ENCODE measurements at places on chromosomes 2 and 18.

DNA sequence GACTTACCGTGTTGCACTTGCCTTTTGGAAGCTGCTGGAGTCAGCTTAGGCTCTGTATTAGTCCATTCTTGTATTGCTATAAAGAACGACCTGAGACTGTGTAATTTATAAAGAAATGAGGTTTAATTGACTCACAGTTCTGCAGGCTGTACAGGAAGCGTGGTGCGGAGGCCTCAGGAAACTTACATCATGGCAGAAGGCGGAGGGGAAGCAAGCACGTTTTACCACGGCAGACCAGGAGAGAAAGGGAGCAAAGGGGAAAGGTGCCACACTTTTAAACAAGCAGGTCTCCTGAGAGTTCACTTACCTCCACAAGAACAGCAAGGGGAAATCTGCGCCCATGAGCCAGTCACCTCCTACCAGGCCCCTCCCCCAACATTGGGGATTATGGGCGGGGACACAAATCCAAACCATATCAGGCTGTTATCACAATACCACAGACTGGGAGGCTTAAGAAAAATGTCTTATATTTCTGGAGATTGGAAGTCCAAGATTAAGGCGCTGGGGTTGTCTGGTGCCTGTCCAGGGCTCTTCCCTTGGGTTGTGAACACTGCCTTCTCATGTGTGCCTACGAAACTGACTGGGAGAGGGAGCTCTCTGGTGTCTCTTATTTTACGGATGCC, 3.6 kb upstream of the D2HGDH start:
- DNase-seq = no peak

DNA sequence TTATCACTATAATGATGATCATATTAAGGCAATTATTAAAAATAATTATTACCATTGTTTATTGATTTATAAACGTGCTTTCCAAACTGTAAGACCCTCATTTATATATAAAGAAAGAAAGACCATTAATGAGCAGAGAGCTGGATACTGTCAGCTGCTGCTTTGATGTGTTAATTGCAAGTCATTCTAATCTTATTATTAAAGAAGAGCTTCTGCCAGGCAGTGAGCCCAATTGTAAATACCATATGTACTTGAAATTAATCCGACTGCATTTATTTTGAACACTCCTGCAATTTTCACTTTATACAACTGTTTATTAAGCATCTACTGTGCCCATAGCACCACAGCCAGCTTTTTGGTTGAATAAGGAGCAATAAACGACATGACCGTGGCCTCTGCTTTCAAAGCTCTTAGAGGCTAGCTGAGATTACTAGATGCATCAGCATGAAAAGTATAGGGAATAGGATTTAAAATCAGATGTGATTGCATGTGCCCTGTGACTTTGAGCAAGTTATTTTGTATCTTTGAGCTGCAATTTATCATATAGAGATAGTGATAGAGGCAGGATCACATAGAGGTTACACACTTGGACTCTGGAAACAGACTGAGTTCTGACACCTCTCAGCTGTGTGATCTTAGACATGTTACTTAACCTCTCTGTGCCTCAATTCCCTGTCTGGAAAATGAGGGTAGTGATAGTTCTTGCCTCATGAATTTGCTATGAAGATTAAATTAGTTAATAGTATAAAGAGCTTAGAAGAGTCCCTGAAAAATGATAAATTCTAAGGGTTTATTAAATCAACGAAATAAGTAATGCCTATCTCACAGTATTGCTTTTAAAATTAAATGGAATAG, 83.4 kb downstream of the MYCN start:
- DNase-seq = no peak

DNA sequence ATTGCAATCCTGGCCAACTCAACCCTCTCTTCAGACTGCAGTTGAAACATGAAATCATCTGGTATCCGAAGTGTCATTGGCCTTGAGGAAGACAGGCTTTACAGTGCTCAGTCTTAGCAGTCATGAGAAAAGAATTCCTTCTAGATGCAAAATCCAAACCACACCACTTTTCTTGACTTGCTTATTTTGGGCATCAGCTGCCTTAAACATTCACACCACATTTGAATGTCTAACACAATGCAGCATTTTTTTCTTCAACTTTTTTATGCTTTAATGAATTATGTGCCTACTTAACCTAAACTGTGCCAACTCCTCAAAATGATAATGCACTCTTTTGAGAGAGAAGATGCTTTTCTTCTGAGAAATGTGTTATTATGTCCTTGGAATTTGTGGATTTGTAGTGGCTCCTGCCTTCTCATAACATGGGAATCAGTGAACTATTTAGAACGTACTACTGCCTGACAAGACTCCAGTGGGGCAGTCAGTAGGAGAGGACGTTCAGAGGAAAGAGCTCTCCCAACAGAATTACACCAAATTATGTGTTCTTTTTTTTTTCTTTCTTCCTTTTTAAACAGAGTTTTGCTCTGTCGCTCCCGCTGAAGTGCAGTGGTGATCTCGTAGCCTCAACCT, 3.2 kb upstream of the FAM98A start:
- no peak for DNase-seq

DNA sequence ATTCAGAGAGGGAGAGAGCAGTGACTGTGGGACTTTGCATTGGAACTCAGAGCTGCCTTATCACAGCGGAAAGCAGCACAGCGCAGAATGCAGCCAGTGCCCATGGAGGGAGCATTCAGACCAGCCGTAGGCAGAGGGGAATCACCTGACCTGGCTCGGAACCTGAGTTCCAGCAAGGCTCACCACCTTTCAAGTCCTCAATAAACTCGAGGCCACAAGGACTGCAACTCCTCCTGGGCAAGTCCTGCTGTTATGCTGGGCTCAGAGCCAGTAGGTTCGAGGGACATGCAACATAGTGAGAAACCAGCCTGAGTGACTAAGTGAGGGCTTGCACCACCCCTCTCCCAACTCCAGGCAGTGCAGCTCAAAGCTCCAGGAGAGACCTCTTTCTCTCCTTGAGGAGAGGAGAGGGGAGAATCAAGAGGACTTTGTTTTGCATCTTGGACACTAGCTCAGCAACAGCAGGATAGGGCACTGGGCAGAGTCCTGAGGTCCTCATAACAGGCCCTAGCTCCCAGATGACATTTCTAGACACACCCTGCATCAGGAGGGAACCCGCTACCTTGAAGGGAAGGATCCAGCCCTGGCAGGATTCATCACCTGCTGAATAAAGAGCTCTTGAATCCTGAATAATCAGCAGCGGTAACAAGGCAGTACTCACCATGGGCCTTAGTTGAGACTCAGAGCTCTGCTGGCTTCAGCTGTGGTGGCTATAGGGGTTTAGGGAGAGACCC, 136.8 kb upstream of the OTOS start:
- no peak for DNase-seq

GRCh38 chr2:239706367-239706766, 305.5 kb upstream of the HDAC4 start:
- no peak for DNase-seq

GRCh38 chr18:77668219-77668618, 418.6 kb downstream of the GALR1 start:
- DNase-seq = no peak

GRCh38 chr2:136015699-136016098, 30.3 kb upstream of the DARS1 start:
- DNase-seq = no peak

GRCh38 chr2:96344011-96344410, 8.4 kb downstream of the NCAPH start:
- DNase-seq = no peak

DNA sequence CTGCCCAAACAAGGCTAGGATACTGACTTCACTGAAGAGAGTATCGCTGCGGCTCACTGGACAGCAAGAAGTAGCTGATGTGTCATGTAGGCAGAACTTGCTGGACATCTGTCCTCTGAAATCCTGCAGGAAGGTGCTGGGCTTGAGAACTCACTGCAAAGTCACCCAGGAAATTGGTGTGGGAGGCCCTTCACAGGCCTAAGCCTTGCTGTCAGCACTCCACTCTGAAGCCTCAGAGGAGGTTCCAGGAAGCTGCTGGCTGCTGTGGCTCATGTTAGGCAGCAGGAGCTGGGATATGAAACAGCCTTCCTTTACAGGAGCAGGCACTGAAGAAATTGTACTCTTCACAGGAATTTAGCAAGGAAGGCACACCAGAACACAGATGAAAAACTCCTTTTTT, 88.3 kb upstream of the CCDC68 start:
- no peak for DNase-seq

GRCh38 chr2:216113572-216113971, 4.4 kb downstream of the XRCC5 start:
- DNase-seq = no peak

DNA sequence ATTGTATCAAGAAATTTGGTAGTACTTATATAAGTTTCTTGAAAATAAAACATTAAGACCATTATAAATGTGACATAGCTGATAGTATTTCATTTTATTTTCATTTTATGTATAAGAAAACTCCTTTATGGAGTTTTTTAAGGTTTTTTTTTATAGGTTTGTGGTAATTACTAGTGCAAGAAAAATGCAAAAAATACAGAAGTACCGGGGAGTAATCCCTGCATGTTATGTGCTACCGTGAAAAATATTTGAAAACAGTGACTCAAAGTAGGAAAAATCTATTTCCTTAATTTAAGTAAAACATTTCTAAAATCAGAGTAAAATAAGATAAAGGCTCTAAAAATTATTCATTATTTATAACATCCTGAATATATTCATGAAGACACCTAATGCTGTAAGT, 21.6 kb downstream of the ZSWIM2 start:
- peak; percentile 65 for DNase-seq

- no peak for DNase-seq
These were observed 43.6 kb downstream of the L3MBTL4 start for GRCh38 chr18:6370886-6371635.

DNA sequence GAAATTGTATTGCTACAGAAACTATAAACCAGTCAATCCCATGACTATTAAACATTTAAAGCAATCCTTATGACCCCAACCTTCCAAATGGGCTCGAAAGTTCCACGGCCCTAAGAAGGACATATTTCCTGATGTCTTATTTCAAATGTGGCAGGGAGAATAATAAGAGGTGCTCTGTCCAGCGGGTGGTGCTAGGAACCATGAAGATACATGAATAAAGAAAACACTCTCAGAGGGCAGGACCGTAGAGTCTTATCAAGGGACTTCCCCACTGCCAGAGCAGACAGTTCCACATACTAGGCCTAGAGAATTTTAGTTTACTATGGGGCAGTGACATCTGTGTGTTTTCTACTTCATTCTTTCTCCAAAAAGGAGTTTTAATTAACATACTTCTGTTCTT, 187.1 kb upstream of the PIK3C3 start:
- no peak for DNase-seq

DNA sequence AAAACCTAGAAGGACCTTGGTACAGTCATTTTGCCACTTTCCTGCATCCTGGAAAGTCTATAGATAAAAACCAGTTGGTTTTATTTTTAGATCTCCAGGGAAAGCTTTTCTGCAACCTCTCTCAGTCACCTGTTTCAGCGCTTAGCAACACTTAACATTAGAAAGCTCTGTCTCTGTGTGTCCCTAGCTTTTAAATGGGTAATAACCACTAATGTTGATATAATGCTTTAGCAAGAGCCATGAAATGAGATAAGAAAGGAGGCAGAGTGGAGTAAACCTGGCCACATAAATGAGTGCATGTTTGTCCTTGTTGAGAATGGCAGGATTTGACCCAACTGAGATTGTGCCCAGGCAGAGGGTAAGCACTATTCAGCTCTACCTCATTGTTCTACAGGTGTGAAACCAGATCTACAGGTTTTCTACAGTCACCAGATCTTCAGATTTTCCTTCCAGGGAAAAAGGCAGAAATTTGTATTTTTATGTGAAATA, 44.8 kb downstream of the MARCHF4 start:
- no peak for DNase-seq

GRCh38 chr18:49581371-49581770, 19.5 kb downstream of the LIPG start:
- DNase-seq = no peak

- no peak for DNase-seq
These were observed 186.0 kb downstream of the DPP10 start for GRCh38 chr2:114628481-114628880.

DNA sequence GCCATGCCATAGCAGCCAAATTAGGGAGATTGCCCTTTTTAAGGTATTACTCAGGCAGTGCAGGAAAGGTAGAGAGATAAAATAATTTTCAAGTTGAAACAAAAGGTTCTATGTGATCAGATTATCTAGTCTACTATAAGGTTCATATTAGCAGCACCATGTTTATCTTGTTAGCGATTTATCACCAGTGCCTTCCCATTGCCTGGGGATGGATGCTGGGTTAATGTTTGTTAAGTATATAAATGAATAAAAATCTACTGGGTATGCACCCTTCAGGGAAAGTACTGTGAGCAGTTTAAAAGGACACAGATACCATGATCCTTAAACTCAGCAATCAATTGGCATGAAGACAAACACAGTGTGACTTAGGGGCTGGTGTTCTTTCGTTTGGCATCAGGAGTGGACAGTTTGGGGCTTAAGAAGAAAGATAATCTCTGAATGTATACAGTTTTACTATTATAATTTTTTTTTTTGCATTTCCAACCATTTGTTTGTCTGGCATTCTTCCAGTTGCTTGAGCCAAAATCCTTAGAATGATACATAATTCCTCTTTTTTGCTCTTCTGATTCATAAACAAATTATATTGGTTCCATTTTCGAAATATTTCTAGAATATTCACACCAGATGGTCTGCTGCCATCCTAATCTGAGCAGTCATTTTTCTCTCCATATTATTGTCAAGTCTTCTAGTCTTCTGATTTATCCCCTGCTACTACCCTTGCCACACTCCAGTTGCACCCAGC, 512.8 kb upstream of the SLC8A1 start:
- no peak for DNase-seq

DNA sequence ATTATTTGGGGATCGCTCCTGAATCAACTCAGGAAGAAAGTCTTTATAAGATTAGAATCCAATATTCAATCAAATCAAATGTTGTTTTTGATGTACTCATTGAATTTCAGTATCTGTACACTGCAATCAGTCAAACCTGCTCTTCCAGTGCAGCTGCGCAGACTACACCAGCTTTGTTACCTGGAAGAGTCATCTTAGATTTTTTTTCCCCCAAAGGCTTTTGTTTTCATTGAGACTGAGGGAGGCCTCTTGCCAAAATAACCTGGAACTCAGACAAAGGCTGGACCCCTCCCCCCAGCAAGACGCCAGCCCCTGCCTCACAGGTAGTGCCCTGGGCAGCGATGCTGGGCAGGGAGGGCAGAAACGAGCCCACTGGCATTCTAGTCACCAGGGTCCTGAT, 74.8 kb downstream of the ARHGEF4 start:
- no peak for DNase-seq

DNA sequence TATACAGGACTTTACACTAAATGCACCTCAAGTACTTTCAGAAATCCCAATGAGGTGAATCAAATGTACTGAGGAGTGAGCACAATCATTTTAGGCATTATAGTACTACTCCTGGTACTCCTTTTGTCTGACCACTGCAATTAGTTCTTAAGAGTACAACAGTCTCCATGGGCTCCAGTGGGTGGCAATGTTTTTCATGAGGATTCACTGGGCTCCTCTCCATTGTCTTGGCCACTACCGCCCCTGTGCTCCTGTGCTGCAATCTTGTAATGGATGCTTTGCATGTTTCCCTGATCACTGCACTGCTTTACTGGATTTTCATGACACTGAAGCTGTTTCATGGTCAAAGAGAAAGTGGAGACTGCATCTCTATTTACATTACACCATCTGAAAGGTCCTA, 268.5 kb upstream of the ZSWIM2 start:
- no peak for DNase-seq

Data from fibroblast of skin of left quadriceps (primary cell).